HEK293T (cell line): ENCODE measurements at places on chromosomes 7 and 10.
A peak's percentile ranks its signal among the peaks of the same experiment; 100 is the strongest.

- no peak for DNase-seq
Measured at GRCh38 chr10:109744020-109744419, 179.3 kb downstream of the XPNPEP1 start.

DNA sequence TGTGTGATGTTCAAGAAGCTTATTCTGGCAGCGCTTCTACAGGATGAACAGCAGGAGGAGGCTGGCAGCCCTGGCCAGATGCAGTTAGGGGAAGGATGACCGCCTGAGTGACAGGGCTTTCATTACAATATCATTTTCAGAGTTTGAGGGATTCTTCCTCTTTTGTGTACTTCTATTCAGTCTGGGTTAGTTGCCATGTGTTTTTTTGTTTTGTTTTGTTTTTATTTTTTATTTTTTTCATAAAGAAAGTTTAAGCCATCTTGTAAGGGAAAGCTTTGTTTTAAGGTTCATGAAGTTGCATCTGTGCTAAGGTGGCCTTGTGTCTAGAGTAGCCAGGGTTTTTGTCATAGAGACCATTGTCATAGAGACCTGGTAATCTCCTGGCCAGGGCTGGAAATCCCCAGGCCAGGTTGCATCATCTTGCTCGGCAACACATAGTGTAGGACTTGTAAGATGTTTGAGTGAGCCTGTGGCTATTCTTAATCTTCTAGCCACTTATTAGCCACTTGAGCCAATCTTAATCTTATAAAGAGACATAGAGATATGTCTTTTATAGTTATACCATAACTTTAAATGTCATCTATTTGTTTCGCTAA lies 230.5 kb upstream of the TMEM229A start:
- no peak for DNase-seq

- DNase-seq, result no peak
Measured at GRCh38 chr7:133885213-133885612, 241.9 kb upstream of the LRGUK start.

GRCh38 chr7:2524808-2525657 lies 5.5 kb downstream of the LFNG start:
- DNase-seq, result no peak

GRCh38 chr7:155714702-155715101 lies 70.2 kb downstream of the RBM33 start:
- no peak for DNase-seq

GRCh38 chr10:74474022-74474713 lies 323.1 kb downstream of the ADK start:
- DNase-seq, result no peak

GRCh38 chr10:62327885-62328284 lies 46.3 kb upstream of the ZNF365 start:
- DNase-seq, result no peak

GRCh38 chr10:114520453-114520852 lies 116.2 kb upstream of the AFAP1L2 start:
- no peak for DNase-seq

- no peak for DNase-seq
Measured at GRCh38 chr7:135966341-135967043, 10.7 kb downstream of the MTPN start.

DNA sequence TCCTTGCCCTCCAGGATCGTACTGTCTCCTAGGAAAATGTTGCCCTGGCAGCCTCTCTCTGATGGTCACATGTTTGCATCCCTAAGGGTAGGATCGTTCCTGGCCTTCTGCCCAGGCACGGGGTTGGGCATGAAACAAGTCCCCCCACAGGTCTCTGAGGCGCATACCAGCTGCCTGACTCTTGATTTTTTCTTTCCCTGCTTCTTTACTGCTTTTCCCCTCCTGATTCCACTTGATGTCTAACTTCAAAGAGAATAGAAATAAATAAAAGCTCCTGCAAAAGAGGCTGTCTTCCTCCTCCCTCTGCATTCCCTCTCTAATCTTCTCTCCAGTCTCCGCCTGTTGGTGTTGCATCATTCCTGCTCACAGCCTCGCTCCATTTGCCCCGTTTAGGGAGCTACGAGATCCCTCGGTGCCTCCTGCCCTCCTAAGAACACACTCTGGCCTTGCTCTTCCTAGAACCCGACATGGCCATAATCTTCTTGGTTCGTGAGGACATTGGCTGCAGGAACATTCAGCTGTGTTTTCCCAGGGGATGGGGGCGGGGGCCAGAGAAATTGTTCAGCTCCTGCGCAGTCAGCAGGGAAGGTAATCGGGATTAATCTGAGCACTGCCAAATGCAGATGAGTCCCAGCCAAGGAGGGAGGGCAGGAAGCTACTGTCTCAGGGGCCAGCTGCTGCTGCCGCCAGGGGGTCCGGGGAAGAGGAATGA lies 26.0 kb downstream of the LEP start:
- DNase-seq, result peak; percentile 36

- DNase-seq, result no peak
Measured at GRCh38 chr7:95577137-95577536, 19.2 kb downstream of the PDK4 start.

DNA sequence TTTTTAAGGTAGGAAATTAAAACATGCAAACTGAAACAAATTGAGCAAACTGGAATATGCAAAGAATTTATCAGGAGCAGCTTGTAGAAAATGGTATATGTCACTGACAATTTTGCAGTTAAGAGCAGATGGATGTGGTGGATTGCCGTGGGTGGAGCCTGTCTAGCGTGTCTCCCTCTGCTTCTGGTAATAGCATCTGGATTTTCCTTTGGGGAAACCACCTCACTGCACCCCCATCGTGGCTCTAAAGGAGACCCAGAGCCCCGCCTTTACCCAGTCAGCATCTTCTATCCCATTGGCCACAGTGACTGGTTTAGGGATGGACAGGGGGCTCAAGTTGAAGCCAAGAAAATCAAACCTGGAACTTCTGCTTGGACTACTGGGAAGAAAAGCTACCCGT lies 142.9 kb downstream of the SVIL start:
- no peak for DNase-seq

DNA sequence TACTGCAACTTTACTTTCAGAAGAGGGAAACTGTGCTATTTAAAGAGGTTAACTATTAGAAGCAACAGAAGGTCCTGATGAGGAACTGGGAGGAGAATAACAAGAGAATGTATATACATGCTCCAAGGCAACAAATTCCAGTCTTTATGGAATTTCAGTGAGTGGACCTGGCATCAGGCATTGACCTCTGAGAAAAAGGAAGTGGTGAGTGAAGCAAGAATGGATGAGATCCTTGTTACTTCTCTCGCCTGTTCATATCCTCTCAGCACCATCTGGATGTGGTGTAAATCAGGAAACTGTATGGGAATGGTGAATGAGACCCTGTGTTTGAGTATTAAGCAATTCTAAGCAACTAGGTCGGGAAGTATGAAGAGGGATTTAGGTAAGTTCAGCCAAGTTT lies 30.3 kb upstream of the KBTBD2 start:
- DNase-seq, result no peak

- DNase-seq, result no peak
Measured at GRCh38 chr7:25187932-25188331, 40.4 kb downstream of the NPVF start.

DNA sequence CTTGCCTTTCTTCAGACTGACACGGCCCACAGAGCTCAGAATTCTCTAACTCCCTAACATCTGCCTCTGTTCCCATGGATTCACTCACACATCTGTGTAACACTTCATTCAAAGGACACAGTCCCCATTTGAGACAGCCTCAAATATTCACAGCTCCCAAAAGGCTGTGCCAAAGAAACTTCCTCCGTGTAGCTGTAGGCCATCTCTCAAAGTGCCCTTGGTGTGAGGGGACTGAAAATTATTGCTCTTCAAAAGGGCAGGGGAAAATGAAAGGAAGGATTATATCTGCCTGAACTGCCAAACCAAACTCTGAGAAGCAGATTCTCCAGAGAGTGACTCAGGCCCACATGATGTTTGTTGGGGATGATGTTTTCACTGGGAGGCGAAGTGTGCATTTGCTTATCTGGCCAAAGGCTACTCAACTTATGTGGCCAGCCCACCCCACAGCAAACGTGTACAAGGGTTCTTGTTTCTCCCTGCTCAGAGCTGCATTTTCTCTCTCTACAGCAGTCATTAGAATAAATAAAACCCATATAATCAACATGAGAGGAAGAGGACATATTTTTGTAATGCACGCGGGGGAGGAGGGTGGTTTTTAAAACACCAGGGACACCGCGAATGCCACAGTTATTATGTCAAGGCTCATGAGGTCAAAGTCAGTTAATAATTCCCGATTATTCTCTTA lies 302.4 kb upstream of the NFE2L3 start:
- no peak for DNase-seq

DNA sequence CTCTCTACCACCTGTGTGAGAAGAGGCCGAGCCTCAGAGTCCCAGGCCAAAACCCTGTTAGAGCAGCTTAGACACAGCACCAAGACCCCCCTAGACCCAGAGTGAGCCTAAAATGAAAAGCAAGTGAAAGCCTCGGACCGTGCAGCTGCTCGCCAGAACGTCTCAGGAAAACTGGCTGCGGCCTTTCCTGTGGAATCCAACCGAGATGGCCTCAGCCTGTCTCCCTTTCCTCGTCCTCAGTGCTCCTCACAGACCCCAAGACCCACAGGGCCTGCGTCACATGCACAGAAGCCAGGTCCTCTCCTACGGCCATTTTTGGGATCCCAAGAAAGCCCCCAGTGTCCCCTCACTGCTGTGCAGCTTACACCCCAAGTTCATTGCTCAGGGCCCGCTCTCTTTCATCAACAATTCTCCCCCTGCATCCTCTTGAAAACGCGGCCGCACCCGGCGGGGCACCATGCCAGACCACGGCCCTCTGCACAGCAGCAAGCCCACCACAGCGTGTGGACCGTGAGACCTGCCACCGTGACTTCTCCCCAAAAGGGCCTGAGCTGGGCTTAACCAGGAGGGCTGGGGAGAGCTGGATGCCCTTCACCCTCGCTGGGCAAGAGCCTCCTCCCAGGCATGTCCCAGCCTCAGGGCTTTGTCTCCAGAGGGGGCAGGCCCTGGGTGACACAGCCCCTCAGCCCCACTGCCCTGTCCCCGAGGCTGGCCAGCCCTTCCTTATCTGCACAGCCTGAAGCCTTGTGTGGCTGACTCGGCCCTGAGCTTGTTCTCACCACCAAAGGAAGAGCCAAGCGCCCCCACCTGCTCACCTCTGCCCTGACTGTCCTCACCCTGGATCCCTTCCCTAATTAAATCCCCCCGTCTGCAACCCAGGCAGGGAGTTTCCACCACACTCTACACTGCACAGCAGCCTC lies 142.9 kb downstream of the PTPRN2 start:
- no peak for DNase-seq

- DNase-seq, result no peak
Measured at GRCh38 chr7:77752016-77752415, 46.2 kb downstream of the TMEM60 start.

GRCh38 chr10:98659951-98660350 lies 213.2 kb upstream of the HPS1 start:
- DNase-seq, result no peak

- no peak for DNase-seq
Measured at GRCh38 chr7:130491841-130492522, at the start of gene MEST. Gene MEST (plus strand): TSS chr7:130492085. CDS start chr7:130492314, 229 bp downstream.

- DNase-seq, result no peak
Measured at GRCh38 chr7:13835442-13835841, 154.0 kb downstream of the ETV1 start.

DNA sequence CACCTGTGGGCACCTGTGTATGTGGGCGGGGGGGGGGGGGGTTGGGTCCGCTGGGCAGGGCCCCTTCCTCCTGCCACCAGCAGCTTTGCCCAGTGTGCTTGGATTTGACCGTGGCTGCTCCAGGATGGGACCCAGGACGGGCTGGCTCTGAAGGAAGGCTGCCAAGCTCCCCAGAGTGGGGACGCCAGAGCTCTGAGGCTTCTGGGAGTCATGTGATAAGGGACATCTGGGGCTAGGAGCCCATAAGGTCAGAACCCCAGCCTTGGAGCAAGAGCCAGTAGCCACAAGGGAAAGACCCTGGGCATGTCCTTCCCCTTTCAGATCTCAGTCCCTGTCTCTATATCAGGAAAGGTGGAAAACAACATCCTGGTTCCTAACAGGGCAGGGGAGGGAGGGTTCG lies 21.8 kb upstream of the AMZ1 start:
- no peak for DNase-seq

DNA sequence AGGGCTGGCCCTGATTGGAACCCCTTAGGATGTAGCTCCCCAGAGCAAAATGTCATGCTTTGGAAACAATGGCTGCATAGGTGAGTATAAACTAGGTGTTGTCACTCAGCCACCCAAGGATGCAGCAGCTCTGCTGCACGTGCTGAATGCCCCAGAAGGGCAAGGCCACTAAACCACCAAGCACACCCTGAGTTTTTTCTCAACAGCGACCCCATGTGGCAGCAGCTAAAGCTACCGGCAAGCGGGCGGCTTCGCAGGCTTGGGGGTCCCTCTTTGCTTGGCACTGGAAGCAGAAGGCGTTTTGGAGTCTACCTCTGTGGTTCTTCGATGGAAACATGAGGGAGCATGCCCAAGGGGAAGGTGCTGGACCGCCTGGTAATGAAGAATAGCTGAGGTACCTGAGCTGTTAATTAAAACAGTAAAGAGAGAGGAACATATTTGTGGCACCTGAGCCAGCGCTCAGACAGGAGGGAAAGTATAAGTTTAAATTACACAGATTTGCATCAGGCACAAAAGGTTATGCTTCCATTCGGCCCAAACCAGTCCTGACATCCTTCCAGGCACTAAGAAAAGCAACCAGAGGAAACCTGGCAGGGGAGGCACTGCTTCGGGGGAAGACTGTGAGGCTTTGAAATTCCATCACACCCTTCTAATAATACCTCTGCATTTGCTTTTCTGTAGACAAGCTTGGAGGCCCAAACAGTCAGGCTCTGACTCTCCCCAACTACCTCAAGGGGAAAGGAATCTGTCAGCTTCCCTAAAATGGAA lies 152.1 kb downstream of the GFRA1 start:
- peak; percentile 58 for DNase-seq

GRCh38 chr7:4650433-4651047 lies 31.6 kb upstream of the FOXK1 start:
- DNase-seq, result no peak

GRCh38 chr7:69778138-69778537 lies 179.9 kb downstream of the AUTS2 start:
- no peak for DNase-seq

DNA sequence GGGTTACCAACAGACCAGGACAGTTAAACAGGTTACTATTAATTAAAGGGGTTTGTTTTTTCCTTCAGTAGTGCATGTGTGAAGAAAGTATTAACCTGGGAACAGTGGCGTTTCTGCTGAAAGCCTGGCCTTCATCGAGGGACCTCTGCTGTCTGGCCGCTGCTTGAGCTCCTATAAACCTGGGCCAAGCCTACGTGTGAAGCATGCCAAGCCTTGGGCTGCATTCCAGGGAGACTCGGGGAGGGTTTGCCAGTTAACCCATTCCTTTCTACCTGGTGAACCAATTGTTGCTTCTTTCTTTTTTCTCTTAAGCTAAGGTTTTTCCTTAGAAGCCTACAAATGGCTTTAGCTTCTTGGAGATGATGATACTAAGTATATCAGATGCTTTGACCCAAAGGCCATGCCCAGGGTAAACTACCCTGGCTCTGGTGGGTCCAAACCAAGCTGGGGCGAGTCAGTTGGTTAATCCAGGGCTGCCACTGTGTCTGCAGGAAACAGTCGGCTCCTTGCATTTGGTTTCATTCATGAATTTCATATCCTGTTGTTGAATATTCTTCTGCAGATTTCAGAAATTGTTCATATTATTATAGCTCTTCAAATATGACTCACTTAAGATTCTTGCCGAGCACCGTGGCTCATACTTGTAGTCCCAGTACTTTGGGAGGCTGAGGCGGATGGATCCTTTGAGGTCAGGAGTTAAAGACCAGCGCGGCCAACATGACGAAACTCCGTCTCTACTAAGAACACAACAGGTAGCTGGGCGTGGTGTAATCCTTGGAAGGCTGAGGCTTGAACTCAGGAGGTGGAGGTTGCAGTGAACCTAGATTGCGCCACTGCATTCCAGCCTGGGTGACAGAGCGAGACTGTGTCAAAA lies 23.8 kb downstream of the PFKP start:
- no peak for DNase-seq

GRCh38 chr7:130334274-130334673 lies 10.3 kb upstream of the CPA5 start:
- no peak for DNase-seq
